ENCODE measurements at places on chromosomes 1 and 21.

- no peak for DNase-seq
Observed at GRCh38 chr1:207944571-207944970, 33.6 kb upstream of the CD34 start.

GRCh38 chr1:168019407-168019806 is 82.5 kb upstream of the MPC2 start:
- no peak for DNase-seq

DNA sequence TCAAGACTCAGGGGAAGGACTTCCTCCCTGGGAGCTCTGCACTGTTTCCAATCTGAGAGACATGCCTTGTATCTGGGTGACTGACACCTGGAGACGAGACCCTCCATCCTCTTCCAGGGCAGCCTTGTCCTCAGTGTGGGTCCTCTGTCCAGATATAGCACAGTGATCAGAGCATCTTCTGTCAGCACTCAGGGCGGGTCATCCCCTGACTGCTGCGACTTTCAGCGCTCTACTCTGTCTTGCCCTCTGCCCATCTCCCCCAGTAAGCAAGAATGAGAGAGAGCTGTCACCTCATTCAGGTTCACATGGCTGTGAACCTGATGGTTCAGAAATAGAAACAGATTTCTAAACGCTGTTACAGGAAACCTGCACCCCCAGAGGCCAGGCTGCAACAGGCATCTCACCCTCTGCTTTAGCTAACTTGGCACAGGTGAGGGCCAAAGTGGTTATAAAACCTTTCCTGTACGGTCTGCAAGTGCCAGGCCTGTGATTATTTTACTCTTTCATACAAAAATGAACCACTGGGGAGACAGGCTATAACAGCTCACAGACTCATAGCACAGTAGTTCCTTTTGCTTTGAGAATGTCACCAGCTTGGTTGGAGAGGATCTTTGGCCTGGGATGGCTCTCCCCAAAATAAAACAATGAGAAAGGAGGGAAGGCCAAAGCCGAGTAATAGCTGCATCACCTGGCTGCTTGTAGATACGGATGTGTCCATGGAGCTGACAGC is 11.4 kb upstream of the TENT5C start:
- DNase-seq: no peak

DNA sequence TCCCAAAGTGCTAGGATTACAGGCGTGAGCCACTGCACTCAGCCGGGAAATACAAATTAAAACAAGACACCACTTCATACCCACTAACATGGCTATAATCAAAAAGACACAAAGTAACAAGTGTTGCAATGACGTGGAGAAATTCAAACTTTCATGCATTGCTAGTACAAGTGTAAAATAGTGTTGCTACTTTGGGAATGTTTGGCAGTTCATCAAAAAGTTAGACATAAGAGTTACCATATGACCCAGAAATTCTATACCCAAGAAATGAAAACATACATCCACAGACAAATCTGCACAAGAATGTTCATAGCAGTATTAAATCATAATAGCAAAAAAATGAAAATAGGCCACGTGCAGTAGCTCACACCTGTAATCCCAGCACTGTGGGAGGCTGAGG is 16.4 kb downstream of the FOXJ3 start:
- no peak for DNase-seq

DNA sequence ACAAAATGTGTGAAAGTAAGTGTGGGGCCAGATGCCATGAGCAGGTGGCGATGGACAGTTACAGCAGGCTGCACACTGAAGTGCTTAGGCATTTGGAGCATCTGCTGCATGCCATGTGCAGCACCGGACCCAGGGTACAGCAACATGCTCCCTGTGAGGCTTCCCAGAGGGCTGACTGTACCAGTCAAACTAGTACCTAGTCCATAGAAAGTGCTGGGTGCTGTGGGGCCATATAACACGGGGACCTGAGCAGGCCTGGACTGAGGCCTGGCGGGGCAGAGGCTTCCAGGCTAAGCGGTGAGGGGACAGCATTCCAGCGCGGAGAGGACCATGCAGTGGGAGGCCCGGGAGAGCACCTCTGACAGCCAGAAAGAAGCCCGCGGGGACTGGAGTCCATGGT is 29.9 kb upstream of the PKP1 start:
- DNase-seq: no peak
